Omental fat pad (tissue), 4 donors: ENCODE measurements at places on chromosomes 4 and X. TPM values are rescaled to one million over a fixed set of nuclear protein-coding genes. Genes with fewer than 3 reads are reported as not detected.

KCNE5 gene
- total RNA-seq = 0.79 TPM

SPANXN4 gene
- total RNA-seq = not detected

NEUROG2 gene
- total RNA-seq = not detected

GALNTL6 gene
- not detected for total RNA-seq

PDHA1 gene
- 58.8 TPM for total RNA-seq

SASH3 gene
- 26.7 TPM for total RNA-seq

MYOZ2 gene
- total RNA-seq = not detected

SLC9A6 gene
- 18.6 TPM for total RNA-seq

SPANXC gene
- total RNA-seq = not detected

- DNase-seq = no peak
Observed at GRCh38 chr4:153806073-153806472, 17.2 kb upstream of the SFRP2 start.

DNA sequence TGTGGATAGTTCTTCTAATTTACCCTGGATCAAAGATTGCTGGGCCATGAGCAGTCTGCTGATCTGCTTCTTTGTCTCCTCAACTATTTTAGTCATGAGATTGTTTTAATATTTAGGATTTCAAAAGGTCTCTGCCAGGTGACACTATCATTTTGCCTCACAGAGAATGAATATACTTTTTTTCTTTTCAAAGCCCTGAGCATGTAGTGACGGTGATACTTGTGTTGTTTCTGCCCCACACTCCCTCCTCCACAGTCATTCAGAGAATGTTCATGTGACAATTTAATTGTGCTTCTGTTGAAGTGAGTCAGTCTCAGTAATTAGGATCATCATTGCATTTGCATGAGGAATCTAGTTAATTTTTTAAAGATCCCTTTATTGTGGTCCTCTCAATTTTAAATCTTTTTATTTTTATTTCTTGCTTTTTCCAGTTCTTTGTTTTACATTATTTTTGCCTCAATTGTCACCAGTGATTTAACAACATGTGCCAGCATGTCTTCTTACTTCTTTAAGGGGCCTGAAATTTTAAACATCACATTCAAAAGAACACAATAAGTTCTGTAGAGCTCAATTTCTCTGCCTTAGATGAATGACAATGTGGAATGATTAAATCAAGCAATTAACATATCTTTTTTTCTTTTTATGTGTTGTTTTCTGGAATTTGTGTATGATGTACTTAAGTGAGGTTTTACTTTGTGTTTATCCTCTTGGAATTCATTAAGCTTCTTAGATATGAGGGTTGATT lies 12.3 kb downstream of the MMRN1 start:
- DNase-seq = no peak

GRCh38 chrX:70979136-70979762 lies 48.4 kb upstream of the SLC7A3 start:
- DNase-seq = no peak

GRCh38 chr4:158776106-158776505 lies 7.3 kb downstream of the FNIP2 start:
- no peak for DNase-seq

- DNase-seq = no peak
Observed at GRCh38 chr4:498328-498904, 540 bp downstream of the ZNF721 start.

- no peak for DNase-seq
Observed at GRCh38 chrX:132694382-132694781, 205.5 kb upstream of the MBNL3 start.

GRCh38 chr4:184861047-184861446 lies 35.3 kb upstream of the ACSL1 start:
- no peak for DNase-seq

GRCh38 chr4:130054908-130055307 lies 959.0 kb downstream of the C4orf33 start:
- DNase-seq = no peak

DNA sequence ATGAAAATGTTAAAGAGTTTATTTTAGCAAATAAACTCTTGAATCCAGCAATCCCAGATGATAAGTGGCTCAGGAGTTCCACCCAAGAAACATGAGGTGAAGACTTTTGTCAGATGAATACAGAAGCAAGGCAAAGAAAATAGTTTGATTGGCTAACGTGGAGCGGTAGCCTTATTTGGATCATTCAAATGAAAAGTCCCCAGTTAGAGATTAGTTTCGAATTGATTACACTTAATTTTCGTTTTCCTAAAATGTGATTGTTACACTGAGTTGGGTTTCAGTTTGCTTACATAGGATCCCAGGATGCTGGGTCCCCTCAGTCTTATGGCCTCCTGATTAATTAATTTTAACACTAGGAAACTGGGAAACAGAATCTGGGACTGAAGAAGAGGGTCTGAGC lies 76.4 kb upstream of the RPA4 start:
- no peak for DNase-seq

DNA sequence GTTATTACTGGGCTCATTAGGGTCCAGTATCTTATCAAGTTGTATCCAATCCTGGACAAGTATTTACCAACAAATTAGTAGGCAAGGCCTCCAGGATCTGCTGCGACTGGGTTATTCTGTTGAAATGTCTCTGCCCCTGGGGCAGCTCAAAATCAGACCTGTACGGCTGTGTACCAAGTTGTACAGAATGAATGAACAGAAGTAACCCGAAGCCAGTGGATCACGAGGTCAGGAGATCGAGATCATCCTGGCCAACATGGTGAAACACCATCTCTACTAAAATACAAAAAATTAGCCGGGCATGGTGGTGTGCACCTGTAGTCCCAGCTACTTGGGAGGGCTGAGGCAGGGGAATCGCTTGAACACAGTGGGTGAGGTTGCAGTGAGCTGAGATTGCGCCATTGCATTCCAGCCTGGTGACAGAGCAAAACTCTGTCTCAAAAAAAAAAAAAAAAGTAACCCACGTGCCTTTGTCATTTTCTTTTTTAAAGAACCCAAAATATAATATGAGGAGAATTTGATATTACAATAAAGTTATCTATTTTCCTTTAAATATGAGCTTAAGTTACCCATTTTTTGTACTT lies 127.3 kb downstream of the CBR4 start:
- no peak for DNase-seq

- DNase-seq = no peak
Observed at GRCh38 chr4:147833741-147834140, 101.9 kb downstream of the ARHGAP10 start.

- DNase-seq = no peak
Observed at GRCh38 chrX:6666624-6667023, 131.7 kb upstream of the VCX3A start.

- no peak for DNase-seq
Observed at GRCh38 chr4:119210775-119211174, 1.7 kb upstream of the USP53 start.

- DNase-seq = no peak
Observed at GRCh38 chr4:118969359-118969758, 80.7 kb downstream of the SYNPO2 start.

GRCh38 chrX:153772316-153773217 lies 8.3 kb upstream of the SRPK3 start:
- no peak for DNase-seq

GRCh38 chrX:51931566-51932150 lies 38.2 kb downstream of the MAGED1 start:
- no peak for DNase-seq

DNA sequence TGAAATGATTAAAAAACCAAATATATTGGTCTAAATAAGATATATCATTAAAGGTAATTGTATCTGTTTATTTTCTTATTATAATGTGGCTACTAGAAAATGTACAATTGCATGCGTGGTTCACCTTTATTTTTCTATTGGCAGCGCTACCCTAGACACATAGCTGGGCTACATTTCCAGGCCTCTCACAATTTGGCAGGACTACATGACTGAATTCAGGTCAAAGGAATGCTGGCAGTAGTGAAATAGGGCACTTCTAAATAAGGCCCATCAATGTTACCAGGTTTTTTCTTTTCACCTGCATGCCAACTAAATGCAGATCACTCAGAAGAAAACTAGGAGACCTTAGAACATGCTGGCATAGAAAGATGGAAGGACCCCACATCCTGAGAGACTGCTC lies 1072.9 kb upstream of the SLIT2 start:
- DNase-seq = no peak

DNA sequence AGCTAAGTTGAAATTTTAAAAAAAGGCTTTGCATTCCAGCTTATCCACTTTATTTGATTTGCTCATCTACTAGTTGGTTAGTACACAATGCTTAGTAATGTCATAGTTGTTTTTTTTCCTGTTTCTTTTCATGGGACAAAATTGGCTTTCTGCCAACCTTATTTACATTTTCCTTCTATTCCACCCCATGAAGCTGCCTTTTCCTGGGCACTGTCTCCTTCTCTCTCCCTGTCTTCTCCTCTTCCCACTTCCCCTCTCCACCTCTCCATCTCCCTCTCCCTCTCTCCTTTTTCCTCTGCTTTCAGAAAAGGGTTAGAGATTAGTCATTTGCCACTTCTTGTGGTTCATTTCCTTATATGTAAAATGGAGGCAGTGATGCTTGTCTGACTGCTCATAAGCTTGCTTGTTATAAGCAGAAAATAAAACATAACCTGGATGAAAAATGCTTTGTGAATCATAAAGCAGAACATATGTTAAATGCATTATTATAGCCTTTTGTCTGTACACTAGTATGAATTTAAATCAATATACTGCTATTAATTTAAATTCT lies 181.9 kb downstream of the CEP135 start:
- DNase-seq = no peak

- DNase-seq = no peak
Observed at GRCh38 chrX:109294097-109294814, 187.6 kb downstream of the GUCY2F start.

DNA sequence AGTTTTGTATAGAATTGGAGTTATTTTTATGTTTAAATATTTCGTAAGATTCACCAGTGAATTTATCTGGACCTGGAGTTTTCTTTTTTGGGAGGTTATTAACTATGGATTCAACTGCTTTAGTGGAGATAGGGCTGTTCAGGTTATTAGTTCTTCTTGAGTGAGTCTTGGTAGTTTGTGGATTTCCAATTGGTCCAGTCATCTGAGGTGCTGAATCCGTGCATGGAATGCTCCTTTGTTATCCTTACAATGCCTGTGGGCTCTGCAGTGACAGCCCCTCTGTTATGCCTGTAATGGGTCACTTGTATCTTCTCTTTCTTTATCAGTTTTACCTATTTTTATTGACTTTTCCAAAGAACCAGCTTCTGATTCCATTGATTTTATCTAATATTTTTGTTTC lies 15.4 kb upstream of the NKX1-1 start:
- DNase-seq = no peak

- no peak for DNase-seq
Observed at GRCh38 chr4:174119830-174120229, 163.6 kb downstream of the FBXO8 start.

- no peak for DNase-seq
Observed at GRCh38 chr4:98638661-98639060, 19.8 kb downstream of the TSPAN5 start.

DNA sequence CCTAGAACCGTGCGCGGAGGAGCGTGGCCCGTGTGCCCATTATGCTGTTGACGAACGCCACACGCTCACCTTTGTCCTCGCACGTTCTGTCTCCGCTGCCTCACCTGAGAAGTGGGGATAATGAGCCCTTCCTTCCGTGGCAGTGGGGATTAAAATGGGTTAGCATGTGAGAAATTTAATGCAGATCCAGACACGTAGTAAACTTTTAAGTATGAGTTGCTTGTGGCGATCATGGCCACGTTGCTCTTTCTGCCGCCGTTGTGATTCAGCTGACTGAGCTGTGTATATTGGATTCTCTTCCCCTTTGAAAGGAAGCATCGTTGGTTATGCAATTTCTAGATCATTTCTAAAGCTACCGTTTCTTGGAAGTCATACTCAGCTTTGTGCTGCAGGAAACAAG lies 16.5 kb downstream of the TBC1D14 start:
- DNase-seq = no peak

- DNase-seq = no peak
Observed at GRCh38 chr4:56850910-56851309, 29.4 kb upstream of the SPINK2 start.
